ENCODE measurements at places on chromosomes 2 and 18.

GRCh38 chr2:119288576-119288975, 64.9 kb downstream of the STEAP3 start:
- DNase-seq, result no peak

DNA sequence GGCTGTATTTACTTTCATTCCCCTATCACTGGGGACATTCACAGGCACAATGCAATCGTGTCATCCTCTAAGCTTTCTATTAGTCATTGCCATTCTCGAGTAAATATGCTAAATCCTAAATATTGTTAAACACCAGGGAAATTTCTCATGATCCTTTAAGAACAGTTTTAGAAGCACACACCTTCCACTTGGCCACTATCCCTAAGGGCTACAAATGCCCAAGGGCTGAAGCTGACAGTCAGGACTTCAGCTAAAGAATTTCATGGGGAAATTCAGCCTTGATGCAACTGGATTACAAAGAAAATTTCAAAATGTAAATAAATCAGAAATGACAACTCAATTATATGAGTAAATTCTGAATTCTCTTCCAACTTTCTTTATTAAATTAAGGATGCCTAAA, 163.1 kb upstream of the PID1 start:
- no peak for DNase-seq

DNA sequence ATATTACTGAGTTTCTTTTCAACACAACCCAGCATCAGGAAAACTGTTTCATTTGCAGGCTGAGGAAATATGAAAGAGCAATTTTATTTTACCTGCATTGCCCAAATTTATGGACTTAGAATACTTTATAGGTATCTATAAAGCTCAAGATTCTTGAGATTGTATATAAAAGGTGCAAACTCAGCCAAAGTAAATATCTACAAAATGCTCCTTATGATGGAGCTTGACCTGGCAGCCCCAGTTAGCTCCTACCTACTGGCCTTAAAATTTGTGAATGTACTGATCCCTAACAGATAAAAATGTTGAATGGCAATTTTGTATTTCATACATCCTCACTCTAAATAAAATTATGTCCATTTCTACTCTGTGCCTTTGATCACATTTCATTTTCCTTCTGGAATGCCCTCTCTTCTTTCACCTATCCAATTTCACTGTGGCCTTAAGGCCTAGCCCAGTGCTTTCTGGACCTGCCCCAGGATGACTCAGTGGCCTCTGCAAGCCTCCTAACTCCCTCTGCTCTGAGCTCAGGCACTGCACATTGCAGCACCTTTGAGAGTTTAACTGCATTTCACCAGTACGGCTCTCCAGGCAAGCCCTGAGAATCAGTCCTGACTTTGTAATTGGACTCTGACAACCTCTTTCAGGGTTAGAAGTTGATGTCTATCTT, 125.9 kb downstream of the ANTXR1 start:
- DNase-seq, result no peak

GRCh38 chr2:156489195-156489594, 53.0 kb downstream of the GPD2 start:
- DNase-seq, result no peak

DNA sequence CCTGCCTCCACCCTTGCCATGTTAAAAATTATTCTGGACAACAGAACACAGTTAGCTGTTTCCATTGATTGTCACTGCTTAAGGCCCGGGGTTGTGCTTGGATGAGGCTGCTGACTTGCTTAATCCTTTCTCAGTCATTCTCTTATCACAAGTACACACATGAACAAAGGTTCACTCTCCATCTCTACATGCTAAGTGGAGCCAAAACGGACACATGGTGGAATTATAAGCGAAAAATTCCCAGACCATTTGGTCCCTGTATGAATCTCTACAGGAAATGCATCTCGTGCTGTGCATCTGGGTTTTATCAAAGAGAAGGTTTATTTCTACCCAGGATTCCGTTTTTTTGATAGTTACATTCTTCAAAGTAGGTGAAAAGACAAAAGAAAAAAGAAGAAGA, 177.5 kb upstream of the ETAA1 start:
- no peak for DNase-seq

GRCh38 chr18:48186861-48187260, 222.3 kb downstream of the ZBTB7C start:
- DNase-seq, result no peak

All from stimulated activated CD8-positive, alpha-beta memory T cell treated with anti-CD3 and anti-CD28 coated beads, Interleukin-12 subunit alpha, Interleukin-12 subunit beta, amount 100 ng/mL, for 4 hours (primary cell).